ENCODE measurements at places on chromosomes 7 and 10.

GRCh38 chr7:12297283-12298108 is 86.4 kb downstream of the TMEM106B start:
- no peak for DNase-seq

GRCh38 chr10:107059068-107059804 is 105.3 kb downstream of the SORCS1 start:
- DNase-seq, result no peak

- no peak for DNase-seq
Measured at GRCh38 chr10:132206377-132206745, 19.6 kb downstream of the DPYSL4 start.

DNA sequence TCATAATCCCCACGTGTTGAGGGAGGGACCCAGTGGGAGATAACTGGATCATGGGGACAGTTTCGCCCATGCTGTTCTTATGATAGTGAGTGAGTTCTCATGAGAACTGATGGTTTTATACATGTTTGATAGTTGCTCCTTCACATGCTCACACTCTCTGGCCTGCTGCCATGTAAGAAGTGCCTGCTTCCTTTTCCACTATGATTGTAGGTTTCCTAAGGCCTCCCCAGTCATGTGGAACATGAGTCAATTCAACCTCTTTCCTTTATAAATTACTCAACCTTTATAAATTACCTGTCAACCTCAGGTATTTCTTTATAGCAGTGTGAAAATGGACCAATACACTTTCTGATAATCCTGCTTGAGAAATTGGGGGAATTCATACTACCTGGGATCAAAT is 80.2 kb downstream of the ZNF37A start:
- DNase-seq, result no peak

- DNase-seq, result no peak
Measured at GRCh38 chr10:95697429-95697828, 3.7 kb upstream of the TCTN3 start.

- DNase-seq, result no peak
Measured at GRCh38 chr7:116165717-116166116, 44.6 kb upstream of the TES start.

GRCh38 chr10:90872648-90873020 is 860 bp downstream of the RPP30 start:
- no peak for DNase-seq

- DNase-seq, result no peak
Measured at GRCh38 chr10:97291357-97292096, 910 bp downstream of the ARHGAP19 start.

DNA sequence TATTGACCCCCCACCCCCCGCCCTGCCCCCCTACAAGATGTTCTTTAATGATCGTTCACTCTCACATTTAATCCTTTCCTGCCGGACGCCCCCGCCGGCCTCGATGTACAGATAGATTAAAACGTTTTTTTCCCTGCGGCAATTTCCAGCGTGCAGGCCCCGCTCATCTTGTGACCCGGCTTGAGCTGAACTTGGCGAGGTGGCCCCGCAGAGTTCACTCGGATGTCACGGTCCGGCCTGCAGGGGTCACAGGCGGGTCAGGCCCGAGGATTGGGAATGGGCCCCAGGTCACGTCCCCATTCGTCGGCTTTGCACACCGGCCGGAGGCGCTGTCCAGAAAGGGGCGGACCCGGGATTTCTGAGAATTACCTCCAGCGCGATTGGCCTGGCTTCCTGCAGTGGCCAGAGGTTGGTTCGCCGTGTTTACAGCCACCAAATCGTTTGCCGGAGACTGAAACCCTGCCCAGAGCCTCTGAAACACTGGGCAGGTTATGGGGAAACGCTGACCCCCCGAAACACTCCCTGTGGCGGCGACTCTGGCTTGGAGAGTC is 1.9 kb upstream of the CYP26A1 start:
- no peak for DNase-seq

DNA sequence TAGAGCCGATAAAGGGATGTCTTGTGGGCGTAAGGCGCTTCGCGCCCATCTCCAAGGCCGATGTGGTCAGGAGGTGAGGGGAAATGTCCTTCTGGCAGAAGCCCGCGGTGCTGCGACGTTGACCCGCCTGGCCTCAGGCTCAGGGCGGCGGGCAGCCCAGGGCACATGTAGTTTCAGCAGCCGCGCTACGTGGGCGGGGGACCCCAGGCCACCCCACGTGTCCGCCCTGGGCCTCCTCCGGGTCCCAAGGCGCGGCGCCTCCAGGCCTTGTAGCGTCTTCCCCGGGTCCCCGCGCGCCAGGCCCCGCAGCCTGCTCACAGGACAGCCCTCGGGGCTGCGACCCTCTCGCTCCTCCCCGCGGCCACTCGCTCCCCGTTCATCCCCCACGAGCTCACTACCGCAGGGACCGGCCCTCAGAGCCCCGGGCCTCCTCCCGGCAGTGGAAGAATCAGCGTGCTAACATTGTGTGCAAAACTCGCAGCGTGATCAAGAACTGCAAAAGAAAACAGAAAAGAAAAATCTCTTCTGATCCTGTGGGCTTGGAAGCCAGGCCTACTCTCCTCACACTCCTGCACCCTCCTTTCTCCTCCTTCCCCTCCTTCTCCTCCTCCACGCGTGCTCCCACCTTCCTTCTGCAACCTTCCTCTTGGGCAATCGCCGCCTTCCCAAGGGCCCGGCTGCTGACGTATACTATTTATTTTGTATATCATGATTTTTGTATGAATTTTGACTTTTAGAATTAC is 4.4 kb upstream of the TBX20 start:
- DNase-seq, result no peak

DNA sequence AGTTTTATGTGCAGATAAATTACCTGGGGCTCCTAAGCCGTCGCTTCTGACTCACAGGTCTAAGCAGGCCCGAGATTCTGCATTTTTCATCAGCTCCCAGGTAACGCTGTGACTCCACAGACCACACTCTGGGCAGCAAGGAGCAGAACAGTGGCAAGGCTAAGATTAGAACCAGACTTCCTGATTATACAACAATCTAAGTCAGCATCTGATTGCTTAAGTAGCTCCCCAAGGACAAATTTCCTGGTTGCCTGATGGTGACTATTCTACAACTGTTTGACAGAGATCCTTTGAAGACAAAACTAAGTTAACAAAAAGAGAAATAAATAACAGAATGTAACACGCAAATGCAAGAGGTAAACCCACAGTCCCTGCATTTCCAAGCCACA is 69.0 kb downstream of the CREB3L2 start:
- DNase-seq, result no peak

All from cortex of kidney (tissue), 1 donor.